ENCODE measurements at places on chromosomes 11 and 22.
A peak's percentile ranks its signal among the peaks of the same experiment; 100 is the strongest.

GRCh38 chr11:9691865-9692264 is 28.0 kb downstream of the SWAP70 start:
- no peak for DNase-seq
- no peaks in the 10 kb centered on the region for H3K36me3 ChIP-seq
- no peaks in the 10 kb centered on the region for H3K27me3 ChIP-seq
- H3K27ac ChIP-seq, result peak overlapping the region; percentile 29

DNA sequence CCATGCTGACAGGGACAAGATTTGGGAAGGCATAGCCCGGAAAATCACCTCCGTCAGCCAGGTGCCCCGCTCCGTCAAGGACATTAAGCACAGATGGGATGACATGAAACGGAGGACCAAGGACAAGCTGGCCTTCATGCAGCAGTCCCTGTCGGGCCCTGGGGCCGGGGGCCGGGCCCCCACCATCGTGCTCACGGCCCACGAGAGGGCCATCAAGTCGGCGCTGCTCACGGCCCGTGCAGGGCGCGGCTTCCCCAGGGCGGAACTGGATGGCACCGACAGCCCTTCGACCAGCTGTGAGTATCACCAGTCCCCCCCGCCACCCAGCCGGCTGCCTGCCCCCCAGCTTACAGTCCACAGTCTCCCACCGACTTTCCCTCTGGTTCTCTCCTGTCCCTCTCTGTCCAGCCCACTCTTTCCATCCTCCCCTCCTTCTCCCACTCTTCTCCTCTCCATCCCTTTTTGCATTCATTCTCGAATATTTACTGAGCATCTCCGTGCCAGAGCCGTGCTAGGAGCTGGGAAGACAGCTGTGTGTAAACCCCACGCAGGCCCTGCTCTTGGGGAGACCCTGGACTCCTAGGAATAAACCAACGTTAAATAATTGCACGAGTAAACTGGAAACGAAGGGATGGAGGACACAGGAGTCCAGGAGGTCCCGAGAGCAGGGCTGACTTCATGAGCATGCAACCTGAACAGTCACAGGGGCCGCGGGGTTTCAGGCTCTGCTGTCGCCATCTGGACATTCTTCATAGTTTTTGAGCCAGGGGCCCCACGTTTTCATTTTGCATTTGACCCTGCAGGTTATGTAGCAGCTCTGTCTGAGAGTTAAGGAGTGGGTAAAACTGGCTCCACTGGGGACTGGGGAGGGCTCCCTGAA is 62.8 kb downstream of the PRDM11 start:
- peak overlapping the region; percentile 16 for H3K4me3 ChIP-seq
- peak overlapping the region; percentile 83 for H3K27ac ChIP-seq
- peaks cover 27% of the 10 kb centered on the region for H3K4me1 ChIP-seq
- no peak for DNase-seq
- H3K36me3 ChIP-seq, result peaks cover 21% of the 10 kb centered on the region

DNA sequence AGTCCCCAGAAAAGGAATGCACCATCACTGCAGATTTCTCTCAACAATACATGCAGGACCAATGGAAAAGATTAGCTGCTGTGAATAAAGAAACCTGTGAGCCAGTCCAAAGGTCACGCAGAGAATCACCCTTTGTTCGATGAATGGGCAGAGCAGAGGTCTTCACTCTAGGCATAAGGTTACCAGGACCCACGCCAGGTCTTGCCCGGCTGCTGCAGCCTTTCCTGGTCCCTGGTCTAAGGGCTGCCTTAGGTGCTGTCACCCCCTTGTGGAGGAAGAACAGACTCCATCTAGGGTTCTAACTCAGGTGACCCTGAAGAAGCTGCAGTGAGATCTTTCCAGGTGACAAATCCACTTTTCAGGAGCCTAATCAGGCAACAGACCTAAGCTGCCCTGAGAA is 29.0 kb upstream of the NAP1L4 start:
- H3K27me3 ChIP-seq, result no peaks in the 10 kb centered on the region
- peaks cover 4% of the 10 kb centered on the region for H3K4me1 ChIP-seq
- no peak for DNase-seq

- H3K27ac ChIP-seq, result no peak overlapping the region
- no peak for DNase-seq
- H3K36me3 ChIP-seq, result no peaks in the 10 kb centered on the region
- H3K4me3 ChIP-seq, result no peak overlapping the region
- H3K27me3 ChIP-seq, result no peaks in the 10 kb centered on the region
Observed at GRCh38 chr11:20015101-20015500, 145.2 kb downstream of the DBX1 start.

GRCh38 chr11:126669416-126669815 is 313.9 kb downstream of the ST3GAL4 start:
- no peak overlapping the region for H3K4me3 ChIP-seq
- no peaks in the 10 kb centered on the region for H3K4me1 ChIP-seq
- H3K27me3 ChIP-seq, result no peaks in the 10 kb centered on the region
- DNase-seq, result no peak

- DNase-seq, result no peak
- no peak overlapping the region for H3K27ac ChIP-seq
- H3K4me3 ChIP-seq, result no peak overlapping the region
- no peaks in the 10 kb centered on the region for H3K27me3 ChIP-seq
- H3K4me1 ChIP-seq, result no peaks in the 10 kb centered on the region
- H3K36me3 ChIP-seq, result no peaks in the 10 kb centered on the region
Observed at GRCh38 chr11:31617246-31617645, 107.7 kb downstream of the ELP4 start.

DNA sequence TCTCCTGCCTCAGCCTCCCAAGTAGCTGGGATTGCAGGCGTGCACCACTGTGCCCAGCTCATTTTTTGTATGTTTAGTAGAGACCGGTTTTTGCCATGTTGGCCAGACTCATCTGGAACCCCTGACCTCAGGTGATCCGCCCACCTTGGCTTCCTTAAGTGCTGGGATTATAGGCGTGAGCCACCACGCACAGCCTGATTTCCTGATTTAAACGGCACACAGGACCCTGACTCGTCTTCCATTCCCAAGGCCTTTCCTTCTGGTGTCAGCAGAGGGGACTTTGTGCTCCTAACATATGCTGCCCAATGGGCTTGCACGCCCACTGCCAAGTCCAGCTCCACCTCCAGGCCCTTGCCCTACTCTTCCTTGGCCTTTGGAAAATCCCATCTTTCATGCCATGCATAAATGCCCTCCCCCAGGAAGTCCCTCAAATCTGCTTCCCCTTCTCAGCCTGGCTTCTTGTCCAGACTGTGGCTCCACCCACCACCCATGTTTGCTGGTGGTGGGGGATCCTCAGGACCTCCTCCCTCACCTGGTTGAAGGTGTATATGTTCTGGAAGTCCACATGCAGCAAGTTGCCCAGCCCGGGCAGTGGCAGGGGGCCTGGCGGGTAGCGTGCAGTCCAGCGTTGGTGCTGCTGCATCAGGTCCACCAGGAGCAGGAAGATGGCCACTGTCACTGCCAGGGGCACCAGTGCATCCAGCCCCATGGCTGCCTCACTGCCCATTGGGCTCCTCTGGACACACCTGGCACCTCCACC is 23.9 kb upstream of the CYP2D6 start:
- DNase-seq, result no peak
- no peaks in the 10 kb centered on the region for H3K36me3 ChIP-seq
- H3K27me3 ChIP-seq, result no peaks in the 10 kb centered on the region
- H3K4me3 ChIP-seq, result no peak overlapping the region

DNA sequence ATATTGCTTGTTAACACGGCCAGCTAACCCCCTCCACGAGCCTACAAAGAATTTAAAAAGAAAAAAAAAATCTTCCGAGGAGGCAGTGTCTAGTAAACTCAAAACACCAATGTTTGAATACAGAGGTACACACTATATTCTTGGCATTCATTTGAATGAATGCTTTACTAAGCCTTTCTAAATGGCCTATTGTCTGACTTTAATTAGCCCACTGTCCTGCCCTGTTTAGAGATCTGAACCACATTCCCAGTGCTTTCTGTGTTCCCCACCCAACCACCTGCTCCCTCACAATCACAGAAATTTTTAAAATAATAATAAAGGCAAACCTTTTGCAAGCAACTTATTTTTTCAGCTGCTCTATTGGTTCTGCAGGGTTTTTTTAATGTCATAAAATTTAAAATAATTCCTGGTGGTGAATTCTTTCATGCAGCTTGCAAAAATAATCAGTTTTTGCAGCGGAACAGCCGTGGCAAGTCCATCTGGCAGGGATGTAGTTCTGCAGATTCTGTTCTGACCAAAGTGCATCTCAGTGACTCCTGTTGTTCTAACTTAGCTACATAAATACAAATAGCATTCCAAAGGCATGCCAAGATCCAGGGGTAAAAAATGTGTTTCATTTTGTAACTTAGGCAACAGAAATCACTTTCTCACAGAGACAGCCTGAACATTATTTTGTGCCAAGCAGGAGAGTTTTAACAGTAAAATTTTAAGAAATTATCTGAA is 23.8 kb downstream of the POU2AF2 start:
- no peak for DNase-seq
- H3K4me3 ChIP-seq, result no peak overlapping the region
- H3K27me3 ChIP-seq, result no peaks in the 10 kb centered on the region
- H3K36me3 ChIP-seq, result no peaks in the 10 kb centered on the region
- H3K4me1 ChIP-seq, result no peaks in the 10 kb centered on the region

DNA sequence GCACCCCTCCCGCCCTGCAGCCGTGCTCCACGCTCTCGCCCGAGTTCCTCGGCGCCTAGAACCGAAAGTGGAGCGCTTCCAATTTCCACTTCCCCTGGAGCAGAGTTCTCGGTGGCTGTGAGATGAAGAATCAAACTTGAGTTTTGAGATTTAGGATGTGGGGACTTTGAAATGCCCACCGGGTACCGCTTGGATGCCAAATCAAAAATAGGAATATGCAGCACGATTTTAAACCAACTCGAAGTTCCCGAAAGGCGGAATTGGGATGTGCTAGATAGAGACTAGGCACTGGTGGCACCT is 569 bp downstream of the POLA2 start:
- H3K4me3 ChIP-seq, result peak overlapping the region; percentile 51
- H3K27me3 ChIP-seq, result no peaks in the 10 kb centered on the region
- H3K4me1 ChIP-seq, result peaks cover 20% of the 10 kb centered on the region
- H3K36me3 ChIP-seq, result no peaks in the 10 kb centered on the region

DNA sequence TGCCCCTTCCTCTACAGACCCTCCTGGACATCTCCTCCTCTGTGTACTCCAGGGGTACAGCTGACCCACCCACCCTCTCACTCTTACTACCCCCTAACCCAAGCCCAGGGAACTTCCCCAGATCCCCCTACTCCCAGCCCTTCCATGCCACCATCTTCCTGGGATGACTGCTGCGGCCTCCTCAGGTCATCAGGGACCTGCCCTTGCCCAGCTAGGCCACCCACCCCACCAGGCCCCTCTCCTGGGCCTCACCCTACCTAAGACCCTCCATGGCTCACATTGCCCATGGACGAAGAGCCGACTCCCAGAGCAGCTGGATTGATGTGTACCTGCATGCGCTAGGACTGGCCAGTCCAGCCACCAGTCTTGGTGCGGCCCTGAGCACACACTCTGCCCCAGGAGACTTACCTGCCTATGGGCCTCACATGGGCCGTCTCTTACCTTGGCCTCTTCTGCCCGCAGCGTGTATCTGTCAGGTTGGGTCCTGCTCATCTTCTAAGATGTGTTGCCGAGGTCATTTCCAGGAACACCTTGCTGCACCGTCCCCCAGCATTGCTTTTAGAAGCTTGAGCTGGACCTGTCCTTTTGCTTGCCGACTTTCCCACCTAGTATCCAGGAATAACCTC is 2.0 kb upstream of the CLDN5 start:
- no peak overlapping the region for H3K27ac ChIP-seq
- no peaks in the 10 kb centered on the region for H3K27me3 ChIP-seq
- no peak overlapping the region for H3K4me3 ChIP-seq
- DNase-seq, result no peak
- H3K36me3 ChIP-seq, result no peaks in the 10 kb centered on the region
